ENCODE measurements at places on chromosomes 1 and 21. TPM values are rescaled to one million over a fixed set of nuclear protein-coding genes. Genes with fewer than 3 reads are reported as not detected.

The GNAT2 gene
- 0.33 TPM for total RNA-seq

GRCh38 chr1:22935433-22935832, 37.2 kb downstream of the LACTBL1 start:
- H3K36me3 ChIP-seq, result no peaks in the 10 kb centered on the region
- H3K4me1 ChIP-seq, result no peaks in the 10 kb centered on the region
- DNase-seq, result no peak
- no peak overlapping the region for H3K27ac ChIP-seq
- peaks cover 5% of the 10 kb centered on the region for H3K27me3 ChIP-seq
- no peak overlapping the region for H3K4me3 ChIP-seq

The ACOT11 gene
- 1.3 TPM for total RNA-seq

- H3K36me3 ChIP-seq, result no peaks in the 10 kb centered on the region
- no peak for DNase-seq
- H3K27me3 ChIP-seq, result no peaks in the 10 kb centered on the region
- no peak overlapping the region for H3K4me3 ChIP-seq
- H3K4me1 ChIP-seq, result no peaks in the 10 kb centered on the region
- no peak overlapping the region for H3K27ac ChIP-seq
Observed at GRCh38 chr1:57124170-57124569, 158.4 kb upstream of the C8B start.

GRCh38 chr1:33634806-33635205, 162.4 kb downstream of the ZSCAN20 start:
- H3K4me3 ChIP-seq, result no peak overlapping the region
- peak; percentile 72 for DNase-seq
- H3K27ac ChIP-seq, result no peak overlapping the region
- peaks cover 18% of the 10 kb centered on the region for H3K27me3 ChIP-seq

DNA sequence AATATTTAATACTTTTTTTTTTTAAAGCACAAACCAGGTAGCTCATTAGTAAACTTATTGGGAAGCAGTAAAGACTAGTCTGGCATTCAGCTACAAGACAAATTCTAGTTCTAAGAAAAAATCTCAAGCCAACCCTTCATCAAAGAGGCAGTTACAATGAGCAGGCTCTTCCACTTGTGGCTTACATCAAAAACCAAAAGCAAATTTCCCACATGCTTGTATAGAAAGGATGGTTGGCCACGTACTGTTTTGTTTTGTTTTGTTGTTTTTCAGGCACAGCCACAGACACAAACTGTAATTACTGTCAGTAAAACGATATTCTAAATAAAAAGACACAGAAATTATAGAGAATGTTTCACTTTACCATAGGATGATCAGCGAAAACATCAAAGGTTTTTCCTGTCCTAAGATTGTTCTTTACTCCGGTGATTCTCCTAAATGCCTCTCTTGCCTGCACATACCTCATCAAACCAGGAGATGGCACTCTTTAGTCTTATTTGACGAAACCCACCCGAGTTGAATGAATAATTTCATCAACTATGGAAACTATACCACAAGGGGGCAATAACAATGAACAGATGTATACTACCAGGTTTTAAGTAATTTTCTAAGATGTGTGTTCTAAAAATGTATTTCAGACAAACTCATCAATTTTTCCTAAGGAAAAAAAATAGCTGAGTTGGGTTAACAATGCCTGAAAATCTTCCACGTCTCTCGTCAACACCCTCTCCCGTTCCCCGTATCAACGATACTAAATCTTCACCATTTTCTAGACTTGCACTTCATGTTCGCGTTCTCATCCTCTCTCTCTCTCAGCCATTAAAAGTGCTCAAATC, 26.9 kb downstream of the RPL5 start:
- H3K4me3 ChIP-seq, result peak overlapping the region; percentile 64
- peaks cover 20% of the 10 kb centered on the region for H3K4me1 ChIP-seq
- peak; percentile 91 for DNase-seq
- H3K27me3 ChIP-seq, result no peaks in the 10 kb centered on the region
- peak overlapping the region; percentile 42 for H3K27ac ChIP-seq

The SPATA1 gene
- 0.98 TPM for total RNA-seq

DNA sequence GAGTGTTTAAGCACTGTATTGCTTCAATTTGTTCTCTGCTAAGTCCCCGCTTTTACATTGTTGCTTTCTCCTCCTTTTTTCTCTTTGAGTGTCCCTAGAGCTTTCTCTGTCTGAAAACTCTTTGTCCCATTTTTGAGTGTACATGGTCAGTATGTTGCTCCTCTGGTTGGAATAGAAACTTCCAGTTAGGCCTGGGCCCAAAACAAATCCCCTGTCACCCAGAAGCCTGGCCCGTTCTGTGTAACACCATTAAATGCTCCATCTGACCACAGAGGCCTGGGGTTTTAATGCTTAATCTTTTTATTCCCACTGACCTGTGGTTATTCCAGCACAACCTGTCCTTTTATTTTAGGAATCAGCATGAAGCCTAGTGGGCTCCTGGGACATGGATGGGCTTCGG, 28.3 kb upstream of the NFASC start:
- no peak for DNase-seq
- H3K4me1 ChIP-seq, result peaks cover 1% of the 10 kb centered on the region
- H3K36me3 ChIP-seq, result no peaks in the 10 kb centered on the region
- H3K4me3 ChIP-seq, result no peak overlapping the region
- H3K27ac ChIP-seq, result no peak overlapping the region

- H3K27ac ChIP-seq, result no peak overlapping the region
- no peaks in the 10 kb centered on the region for H3K4me1 ChIP-seq
- H3K4me3 ChIP-seq, result no peak overlapping the region
- H3K36me3 ChIP-seq, result no peaks in the 10 kb centered on the region
- no peaks in the 10 kb centered on the region for H3K27me3 ChIP-seq
- no peak for DNase-seq
Observed at GRCh38 chr1:18001725-18002124, 105.9 kb upstream of the IGSF21 start.

DNA sequence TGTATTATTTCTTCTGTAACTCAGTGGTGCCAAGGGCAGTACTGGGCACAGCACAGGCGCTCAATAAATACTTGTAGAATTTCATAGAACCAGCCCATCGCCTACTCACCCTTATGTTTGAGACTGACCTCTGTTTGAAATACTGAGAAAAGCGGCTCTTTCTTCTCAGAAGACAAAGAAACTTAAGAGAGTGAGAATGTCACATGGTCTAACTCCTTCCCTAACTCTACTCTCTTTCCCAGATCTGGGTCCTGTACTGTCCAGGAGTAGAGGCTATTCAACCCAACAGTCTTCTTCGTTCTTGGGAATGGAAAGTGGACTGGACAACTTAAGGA, 4.2 kb downstream of the IGSF8 start:
- H3K27me3 ChIP-seq, result no peaks in the 10 kb centered on the region
- H3K4me1 ChIP-seq, result peaks cover 26% of the 10 kb centered on the region
- H3K4me3 ChIP-seq, result no peak overlapping the region
- no peak overlapping the region for H3K27ac ChIP-seq
- H3K36me3 ChIP-seq, result peaks cover 7% of the 10 kb centered on the region
- DNase-seq, result no peak
